OCI-M1 (cell line): ENCODE measurements at places on chromosomes 5 and 9.

- DNase-seq = no peak
These were observed 13.5 kb downstream of the ADRB2 start for GRCh38 chr5:148839960-148840359.

GRCh38 chr5:113176196-113176595, 199.6 kb downstream of the DCP2 start:
- DNase-seq = no peak

GRCh38 chr5:89087551-89088318, 204.8 kb upstream of the MEF2C start:
- no peak for DNase-seq

GRCh38 chr9:35355939-35356338, 134.0 kb upstream of the RUSC2 start:
- no peak for DNase-seq

GRCh38 chr9:89444925-89445765, 52.8 kb downstream of the SEMA4D start:
- DNase-seq = no peak

GRCh38 chr5:111769541-111769940, 12.5 kb upstream of the NREP start:
- no peak for DNase-seq
